Activated CD4-positive, alpha-beta T cell treated with anti-CD3 and anti-CD28 coated beads, Interleukin-2, amount 10 ng/mL, durations not matched to agents 7 days and 5 days (primary cell): ENCODE measurements at places on chromosomes 3 and 15. TPM values are rescaled to one million over a fixed set of nuclear protein-coding genes. Genes with fewer than 3 reads are reported as not detected.

DNA sequence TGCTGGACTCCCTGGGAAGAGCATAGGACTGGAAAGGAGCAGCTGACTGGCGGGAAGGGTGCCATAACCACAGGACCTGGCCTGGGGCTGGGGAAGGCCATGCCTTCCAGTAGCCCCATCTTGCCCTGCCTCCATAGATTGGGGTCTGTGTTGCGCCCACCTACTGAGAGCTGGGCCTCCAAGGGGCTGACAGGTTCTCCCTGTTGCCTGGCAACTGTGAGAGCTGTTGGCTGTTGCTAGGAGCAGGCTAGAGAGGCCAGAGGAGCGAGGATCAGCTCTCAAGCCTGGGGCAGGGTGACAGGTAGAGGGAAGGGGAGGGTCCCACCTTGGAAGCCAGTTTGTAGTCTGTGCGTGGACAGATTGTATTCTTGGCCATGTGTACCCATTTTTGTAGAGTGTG is 2.8 kb upstream of the GNAI2 start:
- DNase-seq, result no peak

- DNase-seq, result peak; percentile 50
These were observed 37.5 kb downstream of the CD86 start for GRCh38 chr3:122092460-122093165.

DNA sequence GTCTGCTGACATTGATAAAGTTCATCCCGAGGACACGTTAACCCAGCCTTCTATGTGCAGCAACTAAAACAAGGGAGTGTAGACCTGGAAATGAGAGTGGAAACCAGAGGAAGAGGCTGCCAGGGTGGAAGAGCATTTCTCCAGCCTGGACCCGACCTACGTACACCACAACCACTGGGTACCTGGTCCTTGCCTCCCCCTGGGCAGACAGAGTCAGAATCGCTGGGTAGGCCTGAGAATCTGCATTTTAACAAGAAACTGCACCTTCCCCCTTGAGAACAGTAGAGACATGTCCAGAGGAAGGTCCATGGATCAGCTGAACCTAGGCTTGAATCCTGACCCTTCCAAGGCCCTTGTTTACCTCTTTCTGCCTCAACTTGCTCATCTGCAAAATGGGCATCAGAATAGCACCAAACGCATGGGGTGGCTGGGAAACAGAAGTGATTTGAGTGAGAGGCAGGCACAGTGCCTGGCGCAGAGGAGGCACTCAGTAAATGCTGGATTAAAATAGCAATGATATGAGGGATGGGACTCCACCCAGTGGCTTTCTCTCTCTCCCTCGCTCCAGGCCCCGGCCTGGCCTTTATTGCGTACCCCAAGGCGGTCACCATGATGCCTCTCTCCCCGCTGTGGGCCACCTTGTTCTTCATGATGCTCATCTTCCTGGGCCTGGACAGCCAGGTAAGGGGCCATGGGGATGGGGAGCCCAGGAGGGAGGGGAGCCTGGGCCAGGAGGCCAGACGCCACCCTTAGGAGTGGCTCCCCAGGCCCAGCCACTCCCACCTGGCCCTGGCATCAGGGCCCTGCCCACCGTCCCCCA is 66.9 kb upstream of the SLC6A1 start:
- DNase-seq, result no peak

GRCh38 chr15:56871185-56871584 is 47.3 kb upstream of the TCF12 start:
- no peak for DNase-seq

GRCh38 chr3:33826688-33827087 is 28.3 kb downstream of the PDCD6IP start:
- no peak for DNase-seq

- no peak for DNase-seq
These were observed 25.9 kb upstream of the GP9 start for GRCh38 chr3:129034642-129035041.

SCAP gene
- total RNA-seq, result 71.4 TPM

STRIT1 gene
- total RNA-seq, result not detected

BTLA gene
- total RNA-seq, result 47.5 TPM

- DNase-seq, result no peak
These were observed 38.2 kb upstream of the GYG1 start for GRCh38 chr3:148953094-148953493.

DNA sequence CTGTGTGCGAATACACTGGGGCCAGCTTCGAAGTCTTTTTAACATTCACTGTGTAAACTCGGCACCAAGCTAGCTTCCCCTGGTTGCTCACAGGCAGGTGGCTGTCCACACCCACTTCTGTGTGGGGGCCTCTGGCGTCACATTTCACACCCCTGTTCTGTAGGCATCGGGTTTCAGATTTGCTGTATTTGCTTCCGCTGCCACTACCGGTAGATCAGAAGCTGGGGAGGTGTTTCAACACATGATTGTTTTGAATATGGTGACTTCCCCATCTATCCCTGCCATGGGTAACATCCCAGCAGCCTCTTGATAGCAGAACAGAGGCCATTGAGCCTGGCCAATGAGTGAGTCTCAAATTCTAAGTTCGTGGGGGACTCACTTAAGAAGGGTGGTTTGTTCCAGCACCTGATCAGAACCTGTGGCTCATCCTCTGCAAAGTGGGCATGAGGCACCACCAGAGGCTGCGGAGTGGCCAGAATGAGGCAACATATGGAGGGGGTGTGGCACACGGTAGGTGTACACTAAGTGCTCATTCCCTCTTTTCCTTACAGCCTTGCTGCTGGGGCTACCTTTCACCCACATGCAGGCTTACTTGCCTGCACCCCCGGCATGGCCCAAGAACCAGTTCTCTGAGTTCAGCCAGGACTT is 61.5 kb downstream of the IQSEC1 start:
- peak; percentile 91 for DNase-seq

DNA sequence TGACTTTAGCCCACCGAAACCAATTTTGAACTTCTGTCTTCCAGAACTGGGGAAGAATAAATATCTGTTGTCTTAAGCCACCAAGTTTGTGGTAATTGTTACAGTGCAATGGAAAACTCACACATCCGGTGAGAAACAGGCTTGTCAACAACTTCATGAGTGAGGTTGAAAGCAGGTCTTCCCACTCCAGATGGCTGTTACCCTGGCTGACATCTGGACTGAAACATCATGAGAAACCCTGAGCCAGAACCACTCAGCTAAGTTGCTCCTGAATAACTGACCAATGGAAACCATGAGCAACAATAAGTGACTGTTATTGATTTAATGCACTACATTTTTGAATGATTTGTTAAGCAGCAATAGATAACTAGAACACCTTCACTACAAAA is 10.3 kb downstream of the ACSBG1 start:
- no peak for DNase-seq

- no peak for DNase-seq
These were observed 607.9 kb upstream of the KCNMB2 start for GRCh38 chr3:177928172-177928873.

GRCh38 chr15:66722757-66723540 is 20.9 kb downstream of the SMAD6 start:
- DNase-seq, result no peak

ZDHHC23 gene
- 3.3 TPM for total RNA-seq

DNA sequence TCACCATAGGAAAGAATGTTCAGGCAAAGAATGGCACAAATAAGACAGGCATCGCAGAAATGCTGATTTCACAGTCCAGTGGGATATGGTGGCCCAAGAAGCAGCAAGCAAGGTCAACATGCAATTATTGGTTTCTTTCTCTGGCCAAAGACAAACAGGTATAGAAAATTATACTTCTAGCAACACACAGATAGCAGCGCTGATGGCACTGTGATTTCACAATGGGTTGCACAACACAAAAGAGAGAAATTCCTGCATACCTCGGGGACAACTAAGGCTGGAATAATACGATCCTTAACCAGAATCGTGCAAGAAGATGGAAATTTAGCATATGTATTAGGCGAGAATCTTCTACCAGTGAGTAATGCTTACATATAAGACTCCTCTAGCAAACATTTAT is 76.3 kb upstream of the NR2F2 start:
- DNase-seq, result no peak

GRCh38 chr15:49721621-49722020 is 100.8 kb downstream of the DTWD1 start:
- DNase-seq, result no peak

DNA sequence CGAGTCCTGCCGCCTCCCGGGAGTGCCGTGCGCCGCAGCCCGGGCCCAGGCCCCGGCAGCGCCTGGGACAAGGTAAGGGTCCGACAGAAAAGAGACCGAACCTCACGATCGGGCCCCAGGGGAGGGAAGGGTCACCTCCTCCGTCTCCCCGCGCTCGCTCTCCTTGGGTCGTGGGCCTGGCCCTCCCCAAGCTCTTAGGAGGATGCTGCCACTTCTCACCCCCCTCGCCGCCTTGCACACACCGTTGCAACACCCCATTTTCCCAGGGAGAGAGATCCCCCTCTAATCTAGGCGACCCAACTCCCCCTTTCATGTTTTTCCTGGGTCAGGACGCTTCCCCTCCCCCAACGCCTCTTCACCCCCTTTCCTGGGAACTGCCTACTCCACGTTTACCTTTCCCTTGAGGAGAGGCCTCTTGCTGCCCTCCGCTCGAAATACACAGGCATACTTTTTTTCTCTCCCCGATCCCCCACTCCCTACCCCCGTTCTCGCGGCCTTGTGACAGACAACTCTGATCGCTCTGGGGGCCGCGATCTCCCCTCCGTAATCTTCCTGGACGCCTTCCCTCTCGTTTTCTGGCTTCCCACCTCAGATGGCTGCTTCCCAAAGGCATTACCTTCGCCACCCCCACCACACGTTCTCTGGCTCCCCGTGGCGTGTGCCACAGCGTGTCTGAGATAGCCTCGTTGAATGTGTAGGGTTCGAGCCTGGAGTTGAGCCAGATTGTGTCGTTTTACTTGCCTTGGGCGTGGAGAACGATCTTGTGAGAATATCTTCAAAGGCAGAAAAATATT is 688 bp downstream of the SETD5 start:
- DNase-seq, result peak; percentile 38

PLD1 gene
- total RNA-seq, result 0.94 TPM

GRCh38 chr3:9047452-9048346 is 84.4 kb upstream of the RAD18 start:
- no peak for DNase-seq

CCR8 gene
- 0.74 TPM for total RNA-seq

GRCh38 chr3:44326515-44326914 is 12.1 kb upstream of the TCAIM start:
- no peak for DNase-seq

- no peak for DNase-seq
These were observed 578.7 kb downstream of the NLGN1 start for GRCh38 chr3:173976281-173976680.

RGMA gene
- total RNA-seq, result 0.15 TPM

GRCh38 chr15:82781349-82781748 is 24.5 kb downstream of the FSD2 start:
- DNase-seq, result no peak

GRCh38 chr3:195566797-195567196 is 16.9 kb downstream of the APOD start:
- DNase-seq, result no peak

DNA sequence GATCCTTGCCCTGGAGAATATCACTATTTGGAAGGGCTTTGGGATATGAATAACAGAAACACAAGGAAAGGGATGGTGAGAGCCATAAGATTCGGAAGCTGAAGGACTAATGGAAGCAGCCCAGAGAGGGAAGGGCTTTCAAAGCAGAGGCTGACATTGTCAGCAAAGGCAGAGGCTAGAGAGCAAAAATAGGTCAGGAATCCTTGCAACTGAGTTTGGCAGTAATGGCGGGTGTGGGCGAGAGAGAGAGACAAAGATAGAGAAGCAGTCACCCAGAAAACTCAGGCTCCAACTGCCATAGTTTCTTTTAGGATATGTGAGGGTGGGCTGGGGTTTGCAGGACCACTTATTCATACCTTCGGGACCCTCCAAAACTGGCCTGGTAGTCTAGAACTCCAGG is 248.6 kb downstream of the OPA1 start:
- no peak for DNase-seq

- DNase-seq, result no peak
These were observed 16.2 kb downstream of the ATP13A3 start for GRCh38 chr3:194470615-194471014.

DNA sequence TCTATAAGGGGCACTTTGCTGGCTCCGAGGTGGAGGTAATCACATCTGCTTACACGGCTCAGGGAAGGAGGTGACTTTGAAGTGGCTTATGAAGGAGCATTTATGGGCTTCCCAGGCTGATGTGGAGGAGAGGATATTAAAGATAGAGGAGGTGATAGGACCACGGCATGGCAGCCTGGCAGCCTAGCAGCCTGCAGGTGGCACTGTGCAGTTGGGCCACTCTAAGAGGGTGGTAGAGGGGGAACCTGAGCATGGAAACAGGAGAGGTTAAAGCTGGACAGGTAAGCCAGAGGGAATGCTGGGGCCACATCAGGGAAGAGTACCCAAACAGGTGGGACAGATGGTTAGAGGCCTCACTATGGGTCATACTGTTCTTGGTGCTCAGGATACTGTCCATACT is 375.0 kb downstream of the WDR72 start:
- no peak for DNase-seq

GRCh38 chr3:186974824-186975313 is 44.5 kb downstream of the ST6GAL1 start:
- no peak for DNase-seq

- no peak for DNase-seq
These were observed 6.3 kb upstream of the ANPEP start for GRCh38 chr15:89820666-89821611.

DNA sequence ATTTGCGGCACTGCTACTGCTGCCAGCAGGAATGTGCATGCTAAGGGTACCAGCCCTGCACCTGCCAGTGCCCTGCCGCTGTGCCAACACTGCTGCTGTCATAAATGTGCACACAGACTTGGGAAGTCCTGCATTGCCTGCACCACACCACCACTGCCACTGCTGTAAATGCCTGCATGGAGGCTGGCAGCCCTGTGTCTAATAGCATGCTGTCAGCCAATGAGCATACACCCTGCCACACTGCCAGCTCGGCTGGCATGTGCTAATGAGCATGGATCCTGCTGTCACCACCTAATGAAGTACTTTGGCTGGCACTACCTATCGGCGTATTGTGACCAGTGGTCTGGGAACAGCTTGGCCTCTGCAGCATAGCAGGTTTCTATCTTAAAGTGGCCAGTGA is 981.8 kb upstream of the GBE1 start:
- DNase-seq, result no peak

GRCh38 chr3:22450786-22451400 is 699.9 kb upstream of the ZNF385D start:
- no peak for DNase-seq

- DNase-seq, result no peak
These were observed 38.5 kb downstream of the EPHA6 start for GRCh38 chr3:96852849-96853248.

GRCh38 chr3:98014268-98014585 is 20.9 kb downstream of the GABRR3 start:
- no peak for DNase-seq

DNA sequence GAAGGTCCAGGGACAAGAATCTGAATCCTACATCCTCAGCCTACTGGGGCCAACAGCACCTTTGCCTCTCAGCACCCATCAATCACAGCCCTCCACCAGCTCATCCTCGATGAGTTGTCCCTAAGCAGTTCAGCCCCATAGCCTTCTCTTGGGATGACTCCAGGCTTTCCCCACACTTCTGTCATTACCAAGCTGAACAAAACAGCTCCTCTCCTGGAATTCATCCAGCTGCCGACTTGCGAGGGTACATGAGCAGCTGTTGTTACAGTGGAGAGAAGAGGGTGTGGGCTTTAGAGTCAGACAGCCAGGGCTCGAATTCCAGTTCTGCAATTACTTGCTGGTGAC is 69.0 kb upstream of the THBS1 start:
- no peak for DNase-seq
